ENCODE measurements at places on chromosomes 16 and 17.

DNA sequence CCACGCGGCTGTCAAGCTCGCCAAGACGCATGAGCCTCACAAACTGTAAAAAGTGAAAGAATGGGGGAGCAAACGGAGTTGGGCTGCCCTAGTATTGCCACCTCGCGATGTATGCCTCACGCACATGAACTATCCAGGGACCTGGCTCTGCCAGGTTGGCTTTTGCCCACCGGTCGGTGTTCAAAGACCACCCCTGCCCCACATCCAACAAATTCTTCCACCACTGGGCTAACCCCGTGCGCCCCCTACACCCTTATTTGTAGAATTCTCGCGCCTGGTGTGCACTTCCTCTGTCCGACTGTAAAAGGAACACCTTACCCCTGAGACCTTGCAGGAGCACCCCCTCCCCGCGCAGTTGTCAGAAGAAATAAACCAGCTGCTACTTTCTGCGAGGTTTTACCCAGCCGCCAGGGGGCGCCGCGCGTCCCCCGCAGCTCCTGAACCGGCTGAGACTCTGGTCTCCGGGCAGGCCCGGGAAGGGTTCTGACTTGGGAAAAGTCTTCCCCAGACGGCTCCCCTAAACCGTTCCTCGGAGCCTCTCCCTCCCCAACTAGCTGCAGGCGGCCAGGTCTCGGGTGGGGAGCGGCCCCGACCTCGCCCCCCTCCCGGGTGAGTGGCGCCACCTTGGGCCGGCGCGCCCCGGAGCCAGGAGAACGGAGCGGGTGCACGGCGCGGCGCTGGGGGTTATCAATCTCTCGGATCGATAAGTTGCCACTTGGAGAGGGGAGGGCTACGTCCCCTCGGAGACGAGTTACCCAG, 1.7 kb upstream of the ZNF423 start:
- peak; percentile 36 for DNase-seq

DNA sequence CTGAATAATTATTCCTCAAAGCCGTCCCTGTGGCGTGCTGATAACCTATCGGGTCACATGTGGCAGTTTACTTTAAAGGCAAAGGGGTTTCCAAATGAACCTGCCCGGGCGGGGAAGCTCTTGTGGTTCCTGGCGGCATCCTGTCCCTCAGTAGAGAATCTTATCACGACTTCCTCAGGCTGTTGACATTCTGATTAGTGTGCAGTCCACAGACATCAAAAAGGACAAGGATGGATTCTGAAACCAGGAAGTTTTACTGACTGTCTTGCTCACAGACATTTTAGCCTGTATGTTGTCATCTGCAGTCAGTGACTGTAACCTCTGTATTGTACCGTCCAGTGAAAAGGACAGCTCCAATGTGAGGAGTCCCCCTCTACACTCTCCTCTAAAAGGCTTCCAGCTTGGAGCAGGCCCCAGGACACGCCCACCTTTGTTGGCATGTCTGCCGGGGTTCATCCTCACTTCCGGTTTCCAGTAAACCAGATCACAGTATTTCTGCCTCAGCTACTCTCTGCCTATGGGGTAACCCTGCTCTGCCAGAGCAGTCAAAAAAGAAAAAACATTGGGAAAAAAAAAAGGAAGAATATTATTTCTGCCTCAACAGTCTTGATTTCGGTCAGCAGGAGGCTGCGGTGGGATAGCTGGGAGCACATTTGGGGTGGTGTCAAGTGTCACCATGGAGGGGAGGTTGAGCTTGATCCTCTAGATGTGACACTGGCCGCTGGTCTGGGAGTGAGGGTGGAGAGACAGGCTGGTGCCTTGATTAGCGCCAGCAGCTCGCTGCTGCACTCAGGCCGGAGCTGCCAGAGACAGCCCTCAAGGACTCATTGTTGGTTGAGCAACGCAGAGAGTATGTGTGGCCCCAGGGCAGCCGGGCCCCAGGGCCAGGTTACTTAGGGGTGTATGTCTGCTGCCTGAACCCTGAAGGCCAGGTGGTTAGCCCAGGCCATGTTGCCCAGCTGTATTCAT, 89.0 kb upstream of the DNAH17 start:
- DNase-seq: peak; percentile 65

- DNase-seq: no peak
Measured at GRCh38 chr17:79044462-79044861, 20.5 kb downstream of the C1QTNF1 start.

- DNase-seq: no peak
Measured at GRCh38 chr17:1764284-1764683, 2.4 kb downstream of the SERPINF1 start.

DNA sequence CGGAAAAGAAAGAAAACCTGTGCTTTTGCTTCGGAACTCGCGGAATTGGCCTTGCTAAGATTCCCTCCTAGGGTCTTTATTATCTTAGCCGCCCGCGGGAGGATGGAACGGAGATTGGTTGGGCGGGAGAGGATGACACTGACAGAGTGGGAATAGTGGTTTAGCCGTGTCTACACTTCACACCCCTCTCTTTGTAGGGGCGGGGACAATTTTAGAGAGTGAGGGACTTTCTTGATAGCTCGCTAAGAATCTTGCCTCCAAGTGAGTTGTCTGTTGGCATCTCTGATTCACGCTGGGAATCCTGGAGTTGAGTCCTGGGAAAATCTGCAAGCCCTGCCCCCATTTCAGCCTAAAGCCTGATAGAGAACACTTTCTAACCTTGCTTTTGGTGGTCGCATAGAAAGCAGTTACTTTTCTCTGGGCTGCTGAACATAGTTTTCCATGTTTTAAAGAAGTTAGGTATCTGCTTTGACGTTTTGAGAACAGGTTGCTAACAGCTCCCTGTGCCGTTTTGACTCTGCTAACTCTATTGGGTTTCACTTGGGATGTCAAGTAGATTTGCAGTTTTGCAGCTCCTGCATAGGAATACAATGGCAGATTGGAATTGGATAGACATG, 697 bp downstream of the NOL11 start:
- peak; percentile 10 for DNase-seq

DNA sequence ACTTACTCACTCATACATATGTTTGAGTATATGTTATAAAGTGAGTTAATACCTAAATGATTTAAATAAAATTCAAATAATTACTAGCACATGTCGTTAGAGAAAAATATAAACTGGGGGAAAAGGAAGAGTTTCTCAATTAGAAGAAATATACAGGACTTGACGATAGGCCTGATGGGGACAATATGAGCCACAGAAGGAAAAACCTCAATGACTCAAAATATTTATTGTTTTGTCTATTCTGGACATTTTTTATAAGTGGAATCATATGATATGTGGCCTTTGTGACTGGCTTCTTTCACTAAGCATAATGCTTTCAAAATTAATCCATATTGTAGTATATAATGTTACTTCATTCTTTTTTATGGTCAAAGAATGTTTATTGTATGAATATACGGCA, 339.2 kb upstream of the PMFBP1 start:
- no peak for DNase-seq
